ENCODE measurements at places on chromosomes 2 and 18. TPM values are rescaled to one million over a fixed set of nuclear protein-coding genes. Genes with fewer than 3 reads are reported as not detected.
A peak's percentile ranks its signal among the peaks of the same experiment; 100 is the strongest.

Gene C2orf74
- 26.3 TPM for total RNA-seq

- DNase-seq = no peak
- no peaks in the 10 kb centered on the region for H3K4me1 ChIP-seq
- no peak overlapping the region for H3K27ac ChIP-seq
- no peak overlapping the region for H3K4me3 ChIP-seq
Observed at GRCh38 chr2:234191819-234192407, 141.4 kb downstream of the SPP2 start.

- no peak overlapping the region for H3K27ac ChIP-seq
- DNase-seq = peak; percentile 81
- H3K4me3 ChIP-seq = no peak overlapping the region
- H3K36me3 ChIP-seq = no peaks in the 10 kb centered on the region
- no peaks in the 10 kb centered on the region for H3K27me3 ChIP-seq
Observed at GRCh38 chr2:46650556-46651001, 171.2 kb downstream of the TMEM247 start.

- H3K4me1 ChIP-seq = no peaks in the 10 kb centered on the region
- H3K27me3 ChIP-seq = no peaks in the 10 kb centered on the region
- no peak for DNase-seq
- H3K36me3 ChIP-seq = no peaks in the 10 kb centered on the region
- no peak overlapping the region for H3K27ac ChIP-seq
Observed at GRCh38 chr2:116717832-116718231, 1096.7 kb upstream of the DDX18 start.

DNA sequence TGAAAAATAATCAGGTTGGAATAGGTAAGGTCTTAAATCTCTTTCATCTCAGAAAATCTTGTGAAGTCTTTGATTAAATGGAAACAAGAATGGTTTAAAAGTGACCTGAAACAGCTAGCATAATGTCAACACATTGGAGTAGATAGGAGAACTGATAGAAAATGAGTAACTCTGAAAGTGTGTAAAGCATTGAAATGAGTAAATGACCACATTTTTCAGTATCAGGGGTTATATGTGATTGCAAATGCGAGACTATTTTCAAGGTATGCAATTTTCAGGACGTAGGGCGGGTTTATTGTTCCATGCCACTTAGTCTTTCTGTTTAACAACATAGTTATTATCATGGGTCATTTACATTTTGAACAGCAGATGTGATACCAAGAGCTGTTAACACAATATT is 1383.2 kb downstream of the LRP1B start:
- DNase-seq = no peak
- H3K36me3 ChIP-seq = no peaks in the 10 kb centered on the region
- no peaks in the 10 kb centered on the region for H3K4me1 ChIP-seq
- H3K27ac ChIP-seq = no peak overlapping the region
- H3K4me3 ChIP-seq = no peak overlapping the region

DNA sequence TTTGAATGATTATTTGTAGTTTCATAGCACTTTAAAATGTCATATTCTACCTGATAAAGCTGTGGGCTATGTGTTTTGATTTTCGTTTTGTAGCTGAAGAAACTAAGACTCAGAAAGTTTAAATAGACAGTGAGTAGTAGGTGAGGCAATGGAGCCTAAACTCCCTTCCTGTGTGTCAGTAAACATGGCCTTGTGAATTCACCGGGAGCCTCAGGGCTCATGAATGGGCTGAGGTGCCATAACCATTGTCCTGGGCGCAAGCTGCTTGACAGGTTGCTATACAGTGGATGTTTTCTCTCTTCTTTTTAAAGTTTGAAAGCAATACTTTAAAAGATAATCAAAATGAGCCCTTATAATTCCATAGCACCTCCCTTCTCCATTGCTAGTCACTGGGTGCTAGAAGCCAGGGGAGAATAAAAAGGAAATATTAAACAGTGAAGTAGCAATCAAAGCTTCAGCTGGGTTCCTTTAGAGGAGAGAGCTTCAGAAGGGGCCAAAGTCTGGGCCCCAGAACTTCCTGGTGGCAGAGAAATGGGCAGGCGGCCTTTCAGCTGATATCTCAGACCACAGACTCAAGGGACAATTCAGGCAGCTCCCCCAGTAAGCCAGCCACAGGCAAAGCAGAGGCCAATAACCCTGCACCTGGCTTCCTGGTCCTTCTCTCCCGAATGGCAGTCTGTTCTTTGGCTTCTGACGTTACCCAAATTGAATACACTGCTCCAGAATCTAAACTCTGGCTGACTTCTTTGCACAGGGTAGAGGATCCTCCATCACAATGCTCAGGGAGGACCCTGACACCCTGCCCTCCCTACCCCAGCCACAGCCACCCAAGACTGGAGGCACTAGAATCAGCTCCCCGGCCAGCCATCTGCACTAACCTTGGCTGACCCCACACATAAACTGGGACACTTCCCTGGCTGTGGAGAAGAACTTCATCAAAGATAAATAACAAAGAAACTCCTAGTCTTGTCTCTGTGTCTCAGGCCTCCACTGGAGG is 51.8 kb upstream of the NPAS2 start:
- no peak overlapping the region for H3K4me3 ChIP-seq
- peaks cover 31% of the 10 kb centered on the region for H3K4me1 ChIP-seq

GRCh38 chr2:27729198-27729597 is 42.3 kb upstream of the MRPL33 start:
- H3K4me1 ChIP-seq = peaks cover 14% of the 10 kb centered on the region
- H3K27ac ChIP-seq = no peak overlapping the region

GRCh38 chr18:34893239-34893638 is 148.0 kb upstream of the MAPRE2 start:
- H3K4me3 ChIP-seq = no peak overlapping the region
- no peaks in the 10 kb centered on the region for H3K4me1 ChIP-seq
- no peak overlapping the region for H3K27ac ChIP-seq
